ENCODE measurements at places on chromosomes 2 and 18.

DNA sequence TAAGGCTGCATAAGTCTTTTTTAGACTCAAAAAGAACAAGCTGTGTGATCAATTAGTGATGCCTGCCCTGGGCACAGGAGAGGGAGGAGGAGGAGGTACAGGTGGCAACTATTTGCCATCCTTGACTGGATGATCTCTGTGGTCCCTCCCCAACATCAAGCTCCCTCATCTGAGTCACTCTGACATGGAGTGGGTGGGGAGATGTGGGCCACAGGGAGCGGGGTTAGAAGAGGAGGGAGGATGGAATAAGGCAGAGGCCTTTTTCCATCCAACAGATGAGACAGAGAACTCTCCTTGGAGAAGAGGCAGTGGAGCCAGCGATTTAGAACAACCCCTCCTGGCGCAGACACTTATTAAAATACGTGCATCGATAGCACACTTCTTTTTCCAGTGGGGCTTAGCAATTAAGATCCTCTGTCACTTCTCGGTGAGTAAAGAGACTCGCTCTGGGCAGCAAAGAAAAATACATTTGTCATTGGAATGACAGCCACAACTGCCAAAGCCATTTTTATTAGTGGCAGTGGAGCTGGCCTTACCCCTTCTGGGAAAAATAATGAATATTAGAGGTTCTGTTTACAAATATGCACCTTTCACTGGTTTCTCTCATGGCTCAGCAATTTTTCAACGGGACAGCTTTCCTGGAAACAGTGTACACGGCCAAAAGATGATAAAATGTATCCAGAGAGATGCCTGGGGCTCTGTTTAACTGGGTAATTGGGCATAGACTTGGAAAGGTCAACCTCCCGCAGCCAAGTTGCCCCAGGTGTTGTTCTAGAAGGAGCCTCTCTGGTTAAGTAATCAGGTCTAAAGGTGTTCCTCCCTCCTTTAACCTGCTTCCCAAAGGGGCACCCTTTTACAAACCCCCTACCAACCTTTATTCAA lies 238.4 kb upstream of the CXCR4 start:
- no peak for DNase-seq

- DNase-seq, result no peak
Observed at GRCh38 chr2:83115155-83115554, 1343.9 kb downstream of the SUCLG1 start.

DNA sequence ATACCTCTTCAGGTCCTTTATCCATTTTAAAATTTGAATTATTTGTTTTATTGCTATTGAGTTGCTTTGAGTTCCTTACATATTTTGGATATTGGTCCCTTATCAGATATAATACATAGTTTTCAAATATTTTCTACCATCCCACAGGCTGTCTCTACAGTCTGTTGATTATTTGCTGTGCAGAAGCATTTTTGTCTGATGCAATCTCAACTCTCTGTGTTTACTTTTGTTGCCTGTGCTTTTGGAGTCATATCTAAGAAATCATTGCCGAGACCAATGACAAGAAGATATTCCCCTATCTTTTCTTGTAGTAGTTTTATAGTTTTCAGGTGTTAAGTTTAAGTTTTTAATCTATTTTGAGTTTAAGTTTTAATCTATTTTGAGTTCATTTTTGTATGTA lies 25.2 kb upstream of the RASGRP3 start:
- DNase-seq, result no peak

DNA sequence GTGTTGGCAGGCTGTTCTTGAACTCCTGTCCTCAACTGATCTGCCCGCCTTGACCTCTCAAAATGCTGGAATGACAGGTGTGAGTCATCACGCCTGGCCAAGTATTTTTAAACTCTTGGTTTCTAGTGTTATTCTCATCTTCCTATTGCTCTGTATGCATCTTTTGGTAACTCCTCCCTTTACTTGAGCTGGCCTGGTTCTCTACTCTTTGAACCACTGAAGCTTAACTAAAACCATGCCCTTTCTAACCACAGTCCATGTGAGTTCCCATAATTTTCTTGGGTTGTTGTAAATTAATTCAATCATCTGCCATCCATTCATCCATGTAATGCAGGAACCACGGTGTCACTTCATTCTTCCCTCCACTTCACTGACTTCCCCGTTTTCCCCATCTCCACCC lies 1131.3 kb downstream of the DPP10 start:
- DNase-seq, result no peak

DNA sequence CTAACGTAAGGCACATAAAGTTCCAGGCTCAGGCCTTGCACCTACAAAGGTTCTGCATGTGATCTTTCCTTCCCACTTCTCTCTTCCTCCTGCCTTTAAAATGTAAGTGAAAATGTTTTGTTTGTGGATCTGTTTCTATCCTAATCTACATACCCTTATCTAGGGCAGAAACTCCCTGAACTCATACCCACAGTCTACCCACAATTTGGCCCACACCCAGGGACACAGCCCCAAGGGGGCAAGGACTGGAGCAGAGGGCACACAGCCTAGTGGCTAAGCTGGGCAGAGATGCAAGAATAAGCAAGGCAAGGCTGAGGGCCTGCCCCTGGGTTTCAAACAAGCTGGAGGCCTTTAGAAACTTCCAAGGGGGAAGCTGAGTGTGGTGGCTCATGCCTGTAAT lies 71.0 kb downstream of the HS1BP3 start:
- DNase-seq, result no peak

DNA sequence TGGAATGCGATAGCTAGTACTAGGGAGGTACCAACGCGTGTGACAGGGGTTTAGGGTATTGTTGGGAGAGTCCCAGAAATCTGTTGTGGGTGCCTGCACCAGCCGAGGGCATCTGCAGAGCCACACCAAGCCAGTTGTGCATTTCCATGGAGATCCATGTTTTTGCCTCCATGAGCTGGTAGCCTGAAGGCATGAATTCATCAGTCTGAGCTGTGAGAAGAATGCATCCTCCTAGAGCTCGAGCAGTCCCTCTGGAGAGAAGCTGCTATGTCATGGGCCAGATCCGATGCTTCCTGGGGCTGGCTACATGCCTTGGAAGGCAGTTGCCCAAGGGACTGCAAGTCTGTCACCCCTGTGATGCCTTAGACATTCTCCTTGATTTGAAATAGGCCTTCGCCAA lies 57.9 kb downstream of the LIPG start:
- DNase-seq, result no peak

GRCh38 chr2:98683728-98684127 lies 47.2 kb downstream of the MGAT4A start:
- DNase-seq, result no peak

DNA sequence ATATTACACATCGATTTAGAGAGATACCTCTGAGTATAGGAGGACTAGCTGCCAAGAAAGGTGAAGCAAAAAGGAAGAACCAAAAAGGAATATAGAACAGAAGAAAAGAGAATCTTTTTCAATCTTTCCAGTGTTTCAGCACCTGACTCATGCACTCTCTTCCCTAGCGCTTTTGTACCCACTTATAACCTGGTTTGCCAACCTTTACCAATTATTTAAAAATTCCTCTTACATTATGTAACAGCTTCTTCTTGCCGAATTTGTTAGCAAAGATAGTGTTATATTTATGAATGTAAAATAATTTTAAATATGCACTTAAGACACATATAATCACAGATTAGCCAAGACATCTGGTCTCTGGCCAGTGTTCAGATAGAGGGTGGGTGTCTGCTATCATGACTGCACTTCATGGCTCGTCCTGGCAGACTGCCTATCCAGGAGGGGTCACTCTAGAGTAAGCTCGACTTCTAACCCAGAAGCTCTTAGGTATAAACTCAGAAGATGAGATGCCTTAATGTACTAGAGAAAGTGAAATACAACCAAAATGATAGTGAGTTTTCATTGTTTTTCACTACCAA lies 122.9 kb downstream of the ATAD2B start:
- no peak for DNase-seq

DNA sequence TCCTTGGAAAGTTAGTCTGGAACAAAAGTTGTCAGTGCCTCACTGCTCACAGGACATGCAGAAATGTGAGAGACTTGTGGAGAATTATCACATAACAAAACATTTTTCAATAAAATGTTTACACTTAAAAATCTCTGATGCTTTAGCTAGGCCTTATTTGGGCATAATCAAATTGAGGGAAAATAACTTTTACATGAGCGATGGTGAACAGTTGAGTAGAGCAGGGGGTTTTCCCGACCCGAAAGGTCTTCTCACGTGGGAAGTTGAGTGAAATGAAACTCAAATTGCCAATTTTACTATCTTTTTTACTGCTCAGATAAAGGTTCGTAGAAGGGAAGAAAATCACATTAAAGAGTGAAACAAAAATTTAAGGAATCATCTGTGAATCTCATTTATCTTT lies 465.6 kb downstream of the MTX2 start:
- no peak for DNase-seq

GRCh38 chr2:20195431-20196033 lies 29.4 kb downstream of the SDC1 start:
- DNase-seq, result no peak

- DNase-seq, result no peak
Observed at GRCh38 chr2:122734766-122735424, 979.4 kb downstream of the TSN start.

GRCh38 chr2:199581935-199582360 lies 124.2 kb upstream of the SATB2 start:
- DNase-seq, result no peak

GRCh38 chr2:175445281-175445680 lies 263.8 kb upstream of the ATP5MC3 start:
- DNase-seq, result no peak

DNA sequence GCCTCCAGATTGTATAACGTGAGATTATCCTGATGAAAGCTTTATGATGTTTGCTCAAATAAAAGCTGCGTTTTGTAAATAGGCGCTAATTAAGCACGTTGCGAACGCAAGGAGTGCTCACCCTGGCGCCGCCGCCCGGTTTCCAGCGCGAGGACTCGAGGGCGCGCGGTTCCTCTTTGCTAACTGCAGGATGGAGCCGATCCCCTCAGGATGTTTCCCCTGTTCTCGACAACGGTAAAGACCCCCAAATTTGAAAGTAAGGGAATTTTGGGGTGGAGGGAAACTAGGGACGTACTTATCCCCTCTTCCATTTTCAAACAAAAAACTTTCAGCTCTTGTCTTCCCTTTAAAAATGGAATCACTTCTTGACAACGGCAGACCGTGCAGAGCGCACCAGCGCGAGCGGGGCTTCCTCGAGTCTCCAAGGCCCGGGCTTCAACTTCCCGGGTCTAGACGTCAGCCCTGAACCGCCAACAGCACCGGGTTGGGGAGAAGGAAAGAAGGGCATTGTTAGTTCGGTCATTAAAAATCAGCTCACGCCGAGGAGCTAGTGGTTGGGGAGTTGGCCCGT lies 1.1 kb upstream of the GBX2 start:
- no peak for DNase-seq

DNA sequence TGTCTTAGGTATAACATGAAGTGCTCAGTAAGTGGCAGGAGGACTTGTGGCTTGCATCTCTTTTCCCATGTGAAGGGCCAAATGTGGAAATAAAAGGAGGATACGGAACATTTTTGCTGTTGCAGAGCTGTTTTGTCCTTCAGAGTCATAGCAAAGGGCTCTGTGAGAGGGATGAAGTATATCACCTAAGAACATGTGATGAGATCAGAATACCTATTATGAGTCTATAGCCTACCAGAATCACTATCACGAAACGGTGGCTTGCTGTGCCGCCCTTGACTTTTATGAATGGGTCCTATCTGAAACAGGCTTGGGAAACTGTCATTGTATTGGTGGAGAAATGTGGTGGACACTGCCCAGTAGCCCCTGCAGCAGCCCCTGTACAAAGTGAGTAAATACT lies 67.0 kb upstream of the ITGB6 start:
- DNase-seq, result no peak

GRCh38 chr2:112701052-112701451 lies 19.8 kb upstream of the NT5DC4 start:
- DNase-seq, result no peak

DNA sequence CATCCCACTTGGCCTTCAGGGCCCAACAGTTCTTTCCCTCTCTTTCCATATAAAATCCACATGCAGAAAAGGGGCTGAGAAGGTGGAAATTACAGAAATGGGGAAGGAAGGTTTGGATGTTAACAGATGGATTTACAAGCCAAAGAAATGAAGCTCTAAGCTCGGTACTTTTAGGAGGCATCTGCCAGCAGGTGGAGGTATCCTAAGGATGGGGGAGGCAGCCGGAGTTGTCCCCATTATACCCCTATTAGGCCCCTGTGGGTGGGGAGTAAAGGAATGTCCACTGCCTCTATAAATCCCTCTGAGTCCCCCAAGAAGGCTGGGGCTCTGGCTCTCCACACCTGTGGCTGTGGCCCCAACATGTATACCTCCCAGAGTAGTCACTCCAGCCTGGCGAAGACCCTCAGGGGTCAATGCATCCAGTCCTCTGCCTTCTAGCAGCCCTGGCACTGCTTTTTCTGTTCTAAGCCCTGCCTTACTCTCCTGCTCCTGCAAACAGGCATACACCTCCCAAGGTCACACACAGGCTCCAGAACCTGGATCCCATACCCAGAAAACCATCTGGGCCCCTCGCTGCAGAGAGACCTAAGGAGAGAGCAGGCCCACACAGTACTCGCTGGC lies 1.2 kb downstream of the FBXO41 start:
- DNase-seq, result no peak

- no peak for DNase-seq
Observed at GRCh38 chr18:75280427-75281280, 70.1 kb downstream of the TSHZ1 start.

- DNase-seq, result no peak
Observed at GRCh38 chr18:23927821-23928746, 86.5 kb upstream of the TTC39C start.

GRCh38 chr2:202612145-202612544 lies 22.6 kb upstream of the FAM117B start:
- DNase-seq, result no peak

DNA sequence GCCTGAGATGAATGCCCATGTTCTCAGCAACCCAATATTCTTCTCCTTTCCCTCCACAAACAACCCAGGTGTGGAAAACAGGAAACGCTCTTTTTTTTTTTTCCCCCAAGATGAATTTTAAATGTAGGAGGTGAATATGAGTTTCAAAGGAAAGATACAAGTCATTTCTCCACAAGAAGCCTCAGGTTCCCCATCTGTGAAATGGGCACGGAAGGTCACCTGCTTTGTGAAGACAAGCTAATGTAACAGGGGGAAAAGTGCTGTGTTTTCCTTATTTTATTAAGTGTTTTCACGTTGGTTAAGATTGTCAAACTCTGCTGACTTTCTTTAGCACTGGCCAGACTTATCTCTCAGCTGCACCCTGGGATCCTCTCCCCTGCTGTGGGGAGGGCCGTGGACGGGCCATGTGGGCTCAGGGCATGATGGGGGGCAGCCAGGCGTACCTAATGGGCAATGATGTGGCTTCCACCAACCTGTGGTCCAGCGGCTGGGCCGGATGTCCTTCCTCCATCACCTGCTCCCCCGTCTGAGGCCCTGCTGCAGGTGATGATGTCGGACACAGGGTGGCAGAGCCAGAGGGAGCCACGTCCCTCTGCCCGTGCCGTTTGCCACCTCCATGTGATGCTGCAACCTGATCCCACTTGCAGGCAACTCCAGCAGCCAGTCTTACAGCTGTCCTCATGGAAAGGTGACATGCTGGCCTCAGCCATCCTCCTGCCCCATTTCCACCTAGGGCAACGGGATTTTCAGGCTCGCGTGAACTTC lies 130.0 kb upstream of the PXDN start:
- DNase-seq, result no peak

GRCh38 chr2:8087480-8087840 lies 594.4 kb upstream of the ID2 start:
- no peak for DNase-seq
